Transverse colon (tissue), 4 donors: ENCODE measurements at places on chromosomes 7 and 10. TPM values are rescaled to one million over a fixed set of nuclear protein-coding genes. Genes with fewer than 3 reads are reported as not detected.

GRCh38 chr10:10584161-10584560, 433.5 kb upstream of the CELF2 start:
- no peaks in the 10 kb centered on the region for H3K4me1 ChIP-seq
- no peak for DNase-seq
- no peak overlapping the region for H3K4me3 ChIP-seq
- no peaks in the 10 kb centered on the region for H3K36me3 ChIP-seq
- no peaks in the 10 kb centered on the region for H3K27me3 ChIP-seq

DNA sequence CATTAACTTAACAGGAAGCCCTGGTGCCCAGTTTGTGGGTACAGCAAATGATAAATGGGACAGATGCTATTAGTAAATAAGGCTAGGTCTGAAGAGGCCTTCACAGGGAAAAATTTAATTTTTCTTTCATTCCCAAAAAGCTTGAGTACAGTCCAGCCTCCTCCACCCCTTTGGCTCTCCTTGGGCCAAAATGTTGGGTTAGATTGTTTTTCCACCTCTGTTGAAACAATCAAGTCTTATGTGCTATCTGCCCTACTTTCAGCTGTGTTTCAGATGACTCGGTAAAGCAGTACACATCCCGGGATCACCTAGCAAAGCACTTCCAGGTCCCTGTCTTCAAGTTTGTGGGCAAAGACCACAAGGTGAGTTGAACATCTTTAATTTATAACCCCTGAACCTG, 24.3 kb downstream of the PLA2G12B start:
- H3K4me3 ChIP-seq, result no peak overlapping the region
- H3K27ac ChIP-seq, result no peak overlapping the region
- no peaks in the 10 kb centered on the region for H3K27me3 ChIP-seq
- DNase-seq, result no peak
- no peaks in the 10 kb centered on the region for H3K36me3 ChIP-seq
- H3K4me1 ChIP-seq, result no peaks in the 10 kb centered on the region

GRCh38 chr7:133429371-133429770, 176.5 kb downstream of the EXOC4 start:
- no peaks in the 10 kb centered on the region for H3K27me3 ChIP-seq
- no peaks in the 10 kb centered on the region for H3K36me3 ChIP-seq
- no peak overlapping the region for H3K27ac ChIP-seq
- H3K4me1 ChIP-seq, result peaks cover 4% of the 10 kb centered on the region
- no peak overlapping the region for H3K4me3 ChIP-seq
- DNase-seq, result no peak

KAT6B gene
- total RNA-seq, result 27.3 TPM

- H3K36me3 ChIP-seq, result no peaks in the 10 kb centered on the region
- H3K27ac ChIP-seq, result no peak overlapping the region
- H3K27me3 ChIP-seq, result no peaks in the 10 kb centered on the region
Observed at GRCh38 chr7:13151978-13152377, 464.5 kb downstream of the ARL4A start.

DNA sequence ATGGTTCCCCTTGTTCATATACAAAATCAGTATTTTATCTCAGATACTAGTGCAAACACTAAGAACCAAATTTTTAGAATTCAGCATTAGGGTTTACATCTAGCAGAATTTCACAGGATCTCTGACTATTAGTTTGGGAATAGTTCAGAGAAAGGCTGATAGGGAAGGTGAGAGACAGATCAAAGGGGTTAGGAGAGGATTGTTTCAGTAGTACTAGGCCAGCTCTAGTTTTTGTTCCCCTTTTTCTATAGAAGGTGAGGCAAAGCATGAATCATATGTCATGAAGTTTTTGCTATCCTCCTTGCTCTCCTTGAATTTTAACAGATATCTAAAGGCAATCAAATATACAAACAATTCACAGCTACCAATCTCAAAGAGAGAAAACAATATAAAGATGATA, 26.1 kb upstream of the CTNNA3 start:
- H3K27me3 ChIP-seq, result no peaks in the 10 kb centered on the region
- no peak overlapping the region for H3K27ac ChIP-seq
- no peak overlapping the region for H3K4me3 ChIP-seq
- no peaks in the 10 kb centered on the region for H3K4me1 ChIP-seq

DNA sequence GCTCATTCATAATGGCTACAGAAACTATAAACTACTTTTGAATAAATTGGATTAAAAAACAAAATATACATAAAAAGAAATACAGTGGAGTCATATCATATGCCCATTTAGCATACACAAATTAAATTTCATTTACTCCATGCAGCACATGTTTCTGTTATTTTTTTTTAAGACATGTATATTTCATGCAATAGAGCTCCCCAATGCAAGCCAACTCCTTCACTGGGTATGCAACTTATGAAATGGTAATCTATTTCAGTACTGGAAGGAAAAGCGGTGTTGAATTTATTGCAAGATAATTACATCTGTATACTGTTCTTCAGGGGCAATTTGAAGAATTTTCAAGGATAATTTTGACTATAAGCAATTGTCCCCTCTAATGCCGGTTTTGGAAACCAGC, 49.9 kb downstream of the NEUROD6 start:
- DNase-seq, result no peak
- H3K27ac ChIP-seq, result no peak overlapping the region
- H3K27me3 ChIP-seq, result no peaks in the 10 kb centered on the region
- H3K36me3 ChIP-seq, result no peaks in the 10 kb centered on the region
